ENCODE measurements at places on chromosomes 7 and 10. TPM values are rescaled to one million over a fixed set of nuclear protein-coding genes. Genes with fewer than 3 reads are reported as not detected.

TMEM196 gene
- total RNA-seq = not detected

SFRP4 gene
- not detected for total RNA-seq

MALRD1 gene
- total RNA-seq = not detected

UFSP1 gene
- total RNA-seq = 2.4 TPM

CCDC126 gene
- total RNA-seq = 6.4 TPM

OR2A5 gene
- not detected for total RNA-seq

ZNF273 gene
- total RNA-seq = 13.4 TPM

CHN2 gene
- total RNA-seq = not detected

NUTM2E gene
- not detected for total RNA-seq

PPP3CB gene
- total RNA-seq = 25.7 TPM

GPR146 gene
- 1.6 TPM for total RNA-seq

STEAP1B gene
- not detected for total RNA-seq

ACSM6 gene
- not detected for total RNA-seq

MMD2 gene
- not detected for total RNA-seq

TFEC gene
- not detected for total RNA-seq

CH25H gene
- total RNA-seq = not detected

TET1 gene
- 0.82 TPM for total RNA-seq

NACAD gene
- 0.19 TPM for total RNA-seq

CCZ1 gene
- 78.8 TPM for total RNA-seq

BMPER gene
- not detected for total RNA-seq

NUTM2D gene
- total RNA-seq = 1.4 TPM

TMEM225B gene
- total RNA-seq = 0.76 TPM

FFAR4 gene
- not detected for total RNA-seq

CYP3A5 gene
- total RNA-seq = not detected
